ENCODE measurements at places on chromosomes 12 and 14.

DNA sequence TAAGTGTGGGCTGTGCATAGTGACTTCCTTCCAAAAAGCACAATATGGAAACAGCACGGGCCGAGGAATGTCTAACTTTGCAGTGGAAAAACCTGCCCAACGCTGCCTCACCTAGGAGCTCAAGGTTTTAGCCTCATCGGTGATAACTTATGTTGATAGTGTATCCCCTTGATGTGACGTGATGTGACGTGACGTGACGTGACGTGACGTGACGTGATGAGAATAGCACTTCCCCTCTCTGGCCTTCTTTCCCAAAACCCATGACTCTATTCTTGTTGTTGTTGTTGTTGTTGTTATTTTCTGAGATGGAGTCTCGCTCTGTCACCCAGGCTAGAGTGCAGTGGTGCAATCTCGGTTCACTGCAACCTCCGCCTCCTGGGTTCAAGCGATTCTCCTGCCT, 64.5 kb downstream of the KCNK13 start:
- DNase-seq: no peak

- no peak for DNase-seq
Measured at GRCh38 chr12:129696405-129696804, 207.4 kb downstream of the TMEM132D start.

- DNase-seq: no peak
Measured at GRCh38 chr12:32357601-32358249, 41.6 kb upstream of the FGD4 start.

GRCh38 chr12:109069307-109070271, 17.2 kb downstream of the USP30 start:
- DNase-seq: no peak

DNA sequence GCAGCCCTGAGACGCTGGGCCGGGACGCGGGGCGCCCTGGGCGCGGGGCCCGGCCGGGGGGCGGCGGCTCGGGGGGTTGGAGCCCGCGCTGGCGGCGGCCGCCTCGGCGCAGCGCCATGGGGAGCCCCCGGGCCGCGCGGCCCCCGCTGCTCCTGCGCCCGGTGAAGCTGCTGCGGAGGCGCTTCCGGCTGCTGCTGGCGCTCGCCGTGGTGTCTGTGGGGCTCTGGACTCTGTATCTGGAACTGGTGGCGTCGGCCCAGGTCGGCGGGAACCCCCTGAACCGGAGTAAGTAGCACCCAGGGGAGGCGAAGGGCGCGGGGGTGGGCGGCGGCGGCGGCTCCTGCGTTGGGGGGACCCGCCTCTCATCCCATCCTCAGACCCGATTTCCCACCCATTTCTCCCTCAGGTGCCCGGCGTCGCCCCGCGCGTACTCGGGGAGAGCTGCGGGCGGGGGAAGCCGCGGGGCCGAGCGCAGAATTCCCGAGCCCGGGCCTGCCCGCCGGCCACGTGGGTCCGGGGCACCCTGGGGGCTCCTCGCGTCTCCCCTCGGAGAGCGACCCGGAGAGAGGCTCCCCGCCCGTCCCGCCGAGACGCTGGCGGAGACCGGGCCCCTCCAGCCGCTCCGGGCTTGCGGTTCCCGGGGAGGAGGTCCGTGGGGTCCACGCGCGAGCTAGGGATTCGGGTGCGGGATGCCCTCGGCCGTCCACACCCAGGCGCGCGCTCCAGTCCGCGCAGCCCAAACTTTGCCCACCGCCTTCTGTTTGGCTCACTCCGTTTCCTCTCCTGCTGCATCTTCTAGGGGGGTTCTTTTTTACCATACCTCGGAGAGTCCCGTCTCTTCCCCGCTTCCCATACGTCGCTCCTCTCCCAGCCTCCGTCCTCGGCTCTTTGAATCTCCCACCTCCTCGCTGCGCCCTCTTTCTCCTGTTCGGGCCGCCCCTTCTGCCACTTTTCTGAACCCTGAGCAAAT, 807 bp downstream of the B4GALNT3 start:
- DNase-seq: no peak

DNA sequence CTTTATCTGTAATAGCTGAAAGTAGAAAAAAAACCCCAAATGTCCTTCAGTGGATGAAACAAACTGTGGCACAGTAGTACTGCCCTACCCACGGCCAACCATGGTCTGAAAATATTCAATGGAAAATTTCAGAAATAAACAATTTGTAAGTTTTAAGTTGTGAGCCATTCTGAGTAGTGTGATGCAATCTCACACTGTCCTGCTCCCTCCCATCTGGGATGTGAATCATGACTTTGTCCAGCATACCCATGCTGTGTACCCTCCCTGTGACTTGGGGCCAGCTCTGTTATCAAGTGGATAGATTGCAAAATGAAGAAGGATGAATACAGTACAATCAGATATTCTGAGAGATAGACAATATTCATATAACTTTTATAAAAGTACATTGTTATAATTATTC, 106.2 kb downstream of the SMOC1 start:
- DNase-seq: no peak

DNA sequence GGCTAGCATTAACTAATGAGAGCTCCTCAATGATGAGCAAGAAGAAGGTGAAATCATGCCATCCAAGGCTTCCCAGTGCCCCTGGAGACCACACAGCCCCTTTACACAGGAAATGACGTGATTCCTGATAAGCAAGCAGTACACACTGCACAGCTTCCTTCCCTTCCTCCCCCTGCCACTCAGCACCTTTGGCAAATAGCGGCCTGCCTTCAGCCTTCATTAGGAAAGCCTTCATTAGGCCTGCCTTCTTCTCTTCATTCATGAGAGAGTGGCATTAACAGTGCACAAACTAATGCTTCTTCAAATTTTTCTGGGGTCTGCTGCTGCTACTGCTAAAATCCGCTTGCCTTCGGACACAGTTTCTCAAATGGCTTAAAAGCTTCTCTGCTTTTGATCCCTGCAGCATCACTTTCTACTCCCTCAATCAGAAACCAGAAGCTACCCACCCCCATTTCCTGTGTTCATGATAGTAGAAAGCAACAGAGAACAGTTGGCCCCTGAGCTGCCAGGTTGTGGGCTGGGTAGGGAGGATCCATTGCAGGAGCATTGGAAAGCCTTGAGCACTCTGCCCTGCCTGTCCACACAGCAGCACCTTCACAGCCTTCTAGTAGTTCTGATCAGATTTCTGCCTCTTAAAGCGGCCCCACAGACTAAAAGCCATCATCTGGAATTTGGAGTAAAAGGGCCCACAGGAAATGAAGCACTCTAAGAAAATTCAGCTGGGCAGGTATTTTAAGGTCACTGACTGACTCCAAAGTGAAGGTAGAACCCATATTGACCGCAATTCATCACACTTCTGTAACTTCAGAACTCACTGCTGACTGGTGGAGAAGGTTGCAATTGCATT, 103.8 kb upstream of the ETV6 start:
- DNase-seq: peak; percentile 2

GRCh38 chr14:51369814-51370213, 129.8 kb downstream of the TMX1 start:
- DNase-seq: no peak

DNA sequence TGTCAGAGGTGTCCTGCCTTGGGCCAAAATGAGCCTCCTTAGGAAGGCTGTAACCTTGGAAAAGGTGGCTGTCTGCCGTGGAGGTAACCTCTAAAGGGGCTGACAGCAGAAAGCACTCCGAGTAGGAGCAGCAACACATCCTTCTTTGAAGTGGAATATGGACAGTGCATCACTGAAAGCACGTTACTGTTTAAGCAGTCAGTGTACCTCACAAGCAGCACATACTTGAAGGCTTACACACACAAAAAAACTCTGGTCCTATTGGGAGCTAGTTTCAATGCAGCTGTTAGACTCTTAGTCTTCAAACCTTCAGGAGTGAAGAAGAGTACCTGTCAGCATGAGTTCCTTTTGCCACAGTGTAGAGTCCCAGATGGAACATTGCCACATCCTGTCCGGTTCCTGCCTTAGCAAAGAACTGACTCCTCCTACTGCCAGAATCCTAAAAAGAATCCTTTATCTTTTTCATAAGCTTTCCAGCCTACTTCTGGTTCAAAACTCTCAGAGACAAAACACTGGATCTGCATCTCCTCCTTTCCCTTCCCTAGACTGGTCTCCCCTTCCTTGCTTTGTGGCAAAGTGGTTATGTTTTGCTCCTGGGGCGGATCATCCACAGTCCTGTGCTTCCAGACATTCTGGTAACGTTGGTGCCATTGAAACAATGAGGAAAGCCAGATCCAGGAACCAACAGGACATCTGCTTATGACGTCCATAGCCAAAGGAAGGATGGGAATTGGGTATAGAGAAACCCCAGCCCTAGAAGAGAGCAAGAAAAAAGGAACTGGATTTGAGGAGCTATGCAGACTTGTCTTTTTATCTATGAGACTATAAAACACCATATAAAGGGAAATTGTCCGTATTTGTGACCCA, 8.5 kb upstream of the MDM1 start:
- no peak for DNase-seq

DNA sequence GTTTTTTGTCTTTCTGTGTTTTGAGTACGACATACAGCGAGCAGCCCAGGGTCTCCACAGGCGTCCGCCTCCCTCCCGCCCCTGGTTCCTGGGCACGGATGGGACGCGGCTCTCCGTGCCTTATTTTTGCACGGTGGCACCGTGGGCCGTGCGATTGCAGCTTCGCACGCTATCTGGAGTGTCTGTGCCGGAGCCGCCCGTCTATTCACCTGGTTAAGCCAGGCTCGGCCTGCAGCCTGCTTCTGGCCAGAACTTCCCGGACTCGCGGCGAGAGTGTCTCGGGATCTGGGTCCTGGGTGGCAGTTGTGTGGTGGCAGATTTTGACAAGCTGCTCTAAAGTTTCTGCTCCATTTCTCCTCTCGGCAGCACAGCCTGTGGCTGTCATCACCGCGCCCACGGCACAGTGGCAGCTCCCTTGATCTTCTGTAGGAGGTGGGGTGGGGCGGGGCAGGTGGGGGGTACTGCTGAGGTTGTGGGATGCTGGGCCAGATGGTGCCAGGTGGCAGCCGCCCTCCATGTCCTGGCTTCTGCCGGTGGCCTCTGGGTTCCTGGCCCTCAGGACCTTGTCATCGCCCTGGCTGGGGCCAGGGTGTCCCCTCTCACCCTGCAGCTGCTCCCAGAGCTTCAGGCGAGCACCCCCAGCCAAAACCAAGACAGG, 2.9 kb downstream of the MMP17 start:
- DNase-seq: peak; percentile 64

DNA sequence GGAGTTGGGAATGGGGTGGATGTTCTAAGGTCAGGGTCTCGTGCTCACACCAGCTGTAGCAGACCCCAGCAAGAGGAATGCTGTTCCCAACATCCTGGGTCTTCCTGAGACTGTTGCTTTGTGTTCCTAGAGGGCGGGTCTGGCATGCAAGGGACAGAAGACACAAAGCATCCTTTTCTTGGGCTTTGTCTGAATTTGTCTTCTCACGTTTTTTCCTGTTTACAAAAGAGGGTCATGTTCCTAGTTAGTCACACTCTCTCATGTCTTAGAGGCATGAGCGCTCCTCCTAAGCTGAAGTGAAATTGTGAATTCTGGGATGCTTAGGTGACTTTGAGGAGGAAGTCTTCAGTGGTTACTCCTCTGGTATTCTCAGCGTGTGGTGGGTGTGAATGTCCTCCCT, 9.6 kb upstream of the TAMALIN start:
- DNase-seq: no peak

GRCh38 chr12:2297004-2297403, 244.2 kb downstream of the CACNA1C start:
- no peak for DNase-seq

GRCh38 chr14:54136894-54137613, 180.4 kb upstream of the BMP4 start:
- DNase-seq: no peak

- no peak for DNase-seq
Measured at GRCh38 chr14:64689289-64689688, 14.9 kb upstream of the PLEKHG3 start.

- no peak for DNase-seq
Measured at GRCh38 chr14:95491936-95492608, 24.4 kb downstream of the SYNE3 start.

DNA sequence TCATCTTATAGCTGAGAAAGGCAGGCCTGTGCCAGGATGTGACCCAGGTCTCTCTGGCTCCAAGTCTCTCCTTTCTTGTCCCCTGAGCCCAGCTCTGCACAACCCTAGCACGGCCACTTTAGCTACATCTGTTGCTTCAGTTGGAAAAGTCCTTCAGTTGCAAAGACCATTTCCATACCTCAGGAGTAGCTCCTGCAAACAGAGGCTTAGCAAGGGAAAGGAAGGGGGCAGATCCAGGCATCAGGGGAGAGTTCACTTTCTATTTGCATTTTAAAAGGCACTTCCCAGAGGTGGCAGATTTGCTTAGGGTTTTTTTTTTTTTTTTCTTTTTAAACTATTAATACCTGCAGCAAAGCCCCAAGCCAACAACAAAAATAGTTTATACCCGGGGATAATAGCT, 3.0 kb upstream of the PITPNM2 start:
- no peak for DNase-seq

DNA sequence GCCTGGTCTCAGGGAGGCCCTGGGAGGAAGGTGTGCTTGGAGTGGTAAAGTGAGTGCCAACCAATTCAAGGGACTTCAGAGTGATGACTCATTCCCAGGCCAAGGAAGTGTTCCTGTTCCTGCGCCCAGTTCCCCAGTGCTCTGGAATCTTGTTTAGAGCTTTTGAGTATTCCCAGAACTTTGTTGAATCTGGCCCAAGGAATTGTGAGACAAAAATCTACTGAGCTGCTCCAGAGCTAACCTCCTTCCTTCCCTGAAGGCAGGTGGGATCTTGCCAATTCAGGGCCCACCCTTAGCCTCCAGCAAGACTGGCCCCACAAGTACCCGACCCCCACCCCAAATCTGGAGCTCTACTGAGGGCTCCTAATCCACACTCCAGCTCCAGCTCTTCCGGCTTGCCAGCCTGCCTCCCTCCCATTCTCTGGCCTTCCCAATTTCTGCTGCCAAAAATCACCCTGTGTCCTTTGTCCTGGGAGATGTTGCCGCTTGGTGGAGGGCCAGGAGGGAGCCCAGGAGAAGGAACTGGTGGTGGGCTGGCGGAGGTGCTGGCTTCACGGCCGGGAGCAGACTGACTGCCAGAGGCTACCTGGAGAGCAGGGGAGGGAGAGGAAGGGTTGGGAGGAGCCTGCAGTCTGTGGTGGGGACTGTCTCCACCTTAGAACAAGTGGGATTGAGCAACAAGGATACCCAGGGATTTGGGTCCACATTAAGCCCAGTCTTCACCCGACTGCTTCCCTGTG, 2.0 kb upstream of the ATN1 start:
- no peak for DNase-seq

DNA sequence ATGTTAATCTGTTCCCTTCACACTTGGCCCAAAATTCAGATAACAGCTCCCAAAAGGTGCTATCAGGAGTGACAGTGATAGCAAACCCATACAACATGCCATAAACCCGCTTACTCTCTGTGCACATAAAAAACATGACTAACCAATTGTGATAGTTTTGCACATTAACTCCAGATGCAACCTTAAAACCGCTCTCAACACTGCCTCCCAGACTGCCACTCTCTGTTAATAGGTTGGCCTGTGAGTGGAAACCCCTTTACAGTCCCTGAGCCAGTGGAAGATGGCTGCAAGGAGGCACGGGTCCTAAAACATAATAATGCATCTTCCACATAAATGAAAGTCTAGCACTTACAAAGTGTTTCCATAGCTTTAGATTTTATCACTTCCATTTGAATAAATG, 12.0 kb upstream of the TMTC1 start:
- no peak for DNase-seq

- DNase-seq: no peak
Measured at GRCh38 chr12:14930299-14930698, 8.0 kb downstream of the ERP27 start.

GRCh38 chr12:68375756-68376695, 43.9 kb upstream of the MDM1 start:
- DNase-seq: no peak

- DNase-seq: peak; percentile 17
Measured at GRCh38 chr12:9064815-9065606, 50.7 kb downstream of the A2M start.
